Retina (tissue), 1 donor: ENCODE measurements at places on chromosomes 7 and 10.

DNA sequence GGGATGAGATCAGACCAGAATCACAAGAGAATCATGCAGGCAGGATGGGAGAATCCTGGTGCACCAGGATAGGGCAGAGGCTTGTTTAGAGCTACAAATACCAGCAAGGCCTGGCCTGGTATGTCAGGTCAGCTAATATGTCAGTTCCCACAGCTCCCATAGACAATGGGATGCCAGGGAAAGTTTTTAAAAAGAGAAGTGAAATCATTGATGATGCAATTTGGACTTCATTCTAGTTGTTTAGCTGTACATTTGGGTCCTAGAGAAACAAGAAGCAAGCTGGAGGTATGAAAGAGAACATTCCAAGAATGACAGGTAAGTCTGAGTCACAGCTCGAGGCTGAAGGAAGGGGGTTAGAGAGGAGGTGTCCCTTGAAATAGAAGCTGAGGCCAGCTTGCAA, 45.2 kb downstream of the GPR141 start:
- DNase-seq, result no peak

GRCh38 chr10:1608851-1609647, 128.3 kb downstream of the ADARB2 start:
- peak; percentile 80 for DNase-seq

GRCh38 chr10:119029613-119030420, at the start of gene NANOS1:
NANOS1 (plus strand) TSS chr10:119029714; CDS start chr10:119029802, 88 bp downstream.
- DNase-seq, result peak; percentile 68

DNA sequence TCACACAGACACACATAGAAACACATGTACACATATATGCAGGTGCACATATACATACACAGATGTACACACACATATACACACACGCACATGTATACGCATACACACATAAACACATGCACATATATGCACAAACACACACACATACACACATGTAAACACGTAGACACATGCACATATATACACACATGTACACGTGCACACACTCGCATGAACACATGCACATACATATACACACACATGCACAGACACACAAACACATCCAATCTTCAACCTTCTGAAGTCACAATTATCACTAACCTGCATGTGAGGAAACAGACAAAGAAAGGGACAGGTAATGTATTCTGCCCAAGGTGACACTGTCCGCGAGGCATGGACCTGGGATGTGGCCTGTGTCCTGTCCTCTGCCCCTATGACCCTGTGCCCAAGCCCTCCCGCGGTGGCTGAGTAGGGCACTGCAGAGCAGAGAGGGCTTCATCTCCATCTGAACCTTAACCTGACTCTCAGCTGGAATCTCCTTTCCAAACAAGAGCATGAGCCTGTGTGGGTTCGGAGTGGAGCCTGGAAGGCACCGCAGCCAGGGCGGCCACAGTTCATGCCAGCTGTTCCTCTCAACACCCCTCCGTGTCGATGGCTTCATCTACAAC, 660.9 kb downstream of the SDK1 start:
- DNase-seq, result no peak

DNA sequence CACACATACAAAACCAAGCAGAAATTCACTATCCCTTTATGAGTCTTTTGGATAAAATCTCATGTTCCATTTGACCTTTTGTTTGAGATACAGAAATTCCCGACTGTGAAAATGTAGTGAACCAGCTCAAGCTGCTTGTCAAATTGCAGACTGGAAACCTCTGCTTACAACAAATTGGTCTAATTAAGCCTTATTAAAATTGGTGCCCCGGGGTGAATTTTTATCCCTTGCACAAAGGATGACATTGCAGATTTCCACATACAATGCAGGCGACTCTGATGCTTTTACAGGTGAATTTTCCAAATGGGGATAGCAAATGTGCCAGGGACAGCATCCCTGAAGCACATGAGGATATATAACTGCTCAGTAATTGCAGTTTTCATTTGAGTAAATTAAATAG, 257.3 kb downstream of the BMPER start:
- DNase-seq, result peak; percentile 54

GRCh38 chr10:31100115-31100601, 68.5 kb upstream of the ZNF438 start:
- no peak for DNase-seq

GRCh38 chr10:3239066-3239919, 66.7 kb upstream of the PITRM1 start:
- peak; percentile 86 for DNase-seq

DNA sequence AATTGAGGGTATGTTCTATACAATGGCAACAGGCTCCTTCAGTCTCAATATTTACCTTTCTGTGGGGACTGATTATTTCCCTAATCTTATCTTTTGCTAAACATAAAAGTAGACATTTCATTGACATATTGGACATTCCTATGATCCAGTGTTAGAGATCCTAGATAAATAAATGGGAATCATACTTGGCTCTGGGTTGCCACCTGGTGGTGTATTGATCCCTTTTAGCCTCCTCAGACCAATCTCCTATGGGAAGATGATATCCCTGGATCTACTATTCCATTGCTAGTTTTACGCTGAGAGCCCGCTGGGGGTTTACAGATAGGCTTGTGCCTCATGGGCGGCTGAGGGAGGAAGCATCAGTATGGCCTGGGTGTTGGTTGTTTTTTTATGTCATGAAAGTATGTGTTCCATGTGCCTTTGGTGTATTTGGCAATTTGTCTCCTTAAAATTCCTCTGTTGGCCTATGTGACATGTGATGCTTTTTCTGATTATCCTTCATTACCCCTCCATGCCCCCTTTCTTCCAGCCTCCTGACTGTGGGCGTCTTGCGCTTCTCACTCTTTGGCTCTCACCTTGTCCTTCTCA, 18.8 kb downstream of the CELF2 start:
- no peak for DNase-seq

DNA sequence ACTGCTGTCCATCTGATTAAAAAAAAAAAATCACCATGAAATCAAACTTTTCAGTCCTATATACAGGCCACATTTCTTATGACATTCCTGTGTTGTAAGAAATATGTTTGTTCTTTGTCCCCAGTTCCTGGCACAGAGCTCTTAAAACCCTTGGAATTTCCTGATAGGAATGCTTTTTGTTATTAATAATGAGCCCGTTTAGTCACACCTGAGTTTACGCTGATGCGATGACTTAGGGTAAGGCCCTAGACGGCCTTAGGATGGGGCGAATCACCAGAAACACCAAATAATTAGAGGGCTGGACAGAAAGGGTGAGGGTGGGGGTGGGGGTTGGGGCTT, 17.5 kb downstream of the TSPAN15 start:
- no peak for DNase-seq

DNA sequence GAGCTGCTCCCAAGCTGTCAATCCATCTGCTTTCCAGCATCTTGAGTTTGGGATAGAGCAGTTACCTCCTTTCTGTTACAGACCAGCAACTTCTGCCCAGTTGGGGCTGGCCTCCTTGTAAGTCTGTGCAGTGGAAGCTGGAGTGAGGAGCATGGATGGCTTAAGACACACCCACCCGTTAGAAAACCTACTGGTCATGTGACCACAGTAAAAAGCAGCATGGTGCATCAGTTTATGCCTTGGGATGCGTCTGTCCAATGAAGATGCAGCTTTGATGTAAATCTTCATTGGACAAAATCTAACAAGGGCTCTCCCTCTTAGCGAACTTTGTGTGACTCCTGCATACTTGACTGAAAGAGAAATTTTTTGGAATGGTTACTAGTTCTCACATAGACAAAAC, 453.5 kb downstream of the TYW1 start:
- DNase-seq, result no peak

- no peak for DNase-seq
Measured at GRCh38 chr7:105298439-105298894, 90.3 kb downstream of the SRPK2 start.

DNA sequence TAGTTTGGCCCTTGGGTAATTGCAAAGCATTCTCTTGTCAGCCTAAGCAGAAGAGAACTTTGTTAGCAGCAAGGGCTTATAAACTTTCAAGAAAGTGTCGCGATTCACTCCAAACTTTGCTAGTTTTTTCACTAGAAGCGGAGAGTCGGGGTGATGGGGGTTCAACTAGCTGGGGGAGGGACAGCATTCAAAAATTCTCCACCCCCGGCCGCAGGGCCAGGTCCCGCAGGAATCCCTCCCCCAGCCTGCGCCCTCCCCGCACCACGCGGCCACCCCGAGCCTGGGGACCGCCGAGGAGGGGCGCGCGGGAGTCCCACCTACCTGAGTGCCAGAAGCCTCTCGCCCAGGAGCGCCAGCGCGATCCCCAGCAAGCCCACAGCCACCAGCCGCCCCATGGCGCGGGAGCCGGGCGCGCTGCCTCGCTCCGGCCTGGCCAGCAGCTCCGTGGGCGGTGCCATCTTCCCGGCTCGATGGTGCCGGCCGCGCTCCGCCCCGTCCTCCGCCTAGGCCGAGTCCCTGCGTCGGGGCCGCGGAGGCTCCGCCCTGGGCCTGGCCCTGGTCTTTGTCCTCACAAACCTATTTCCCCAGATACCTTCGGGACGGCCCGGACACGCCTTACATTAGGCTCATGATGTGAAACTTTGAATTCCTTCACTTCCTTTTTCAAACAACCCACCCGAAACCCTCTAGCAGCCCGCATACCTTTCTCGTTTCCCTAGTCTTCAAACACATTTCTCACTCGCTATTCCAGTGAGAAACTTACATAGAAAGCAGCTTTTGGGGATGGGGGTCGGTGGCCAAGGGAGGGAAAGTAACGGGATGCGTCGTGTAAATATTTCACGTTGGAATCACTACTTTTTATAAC, at the start of gene PON2:
PON2 (minus strand) TSS at position 472 of the 865 bp plus-strand sequence; CDS start at position 395, 77 bp downstream.
- peak; percentile 92 for DNase-seq

GRCh38 chr7:79531905-79532664, 78.6 kb upstream of the MAGI2 start:
- no peak for DNase-seq

- DNase-seq, result no peak
Measured at GRCh38 chr10:81219758-81220157, 655.2 kb upstream of the NRG3 start.
